A673 (cell line): ENCODE measurements at places on chromosomes 5 and 9. TPM values are rescaled to one million over a fixed set of nuclear protein-coding genes. Genes with fewer than 3 reads are reported as not detected.

PCDHAC1 gene
- total RNA-seq, result 7.2 and 8.8 TPM in 2 replicates

DMRTA1 gene
- total RNA-seq, result 0.41 and 0.61 TPM in 2 replicates

PHF24 gene
- total RNA-seq, result 0.11 and 0.13 TPM in 2 replicates

C6 gene
- total RNA-seq, result 5.5 and 6.1 TPM in 2 replicates

CCDC152 gene
- total RNA-seq, result 11.2 and 11.6 TPM in 2 replicates

ADAMTS6 gene
- total RNA-seq, result 2.6 and 2.8 TPM in 2 replicates

STK32A gene
- not detected in 2 replicates for total RNA-seq

EQTN gene
- total RNA-seq, result not detected in 2 replicates

ZNF300 gene
- total RNA-seq, result 12.6 and 13.1 TPM in 2 replicates

SETD9 gene
- 10.0 and 11.9 TPM in 2 replicates for total RNA-seq

LAMC3 gene
- 0.28 and 0.37 TPM in 2 replicates for total RNA-seq

DNM1 gene
- 7.6 and 11.8 TPM in 2 replicates for total RNA-seq

INSL4 gene
- not detected in 2 replicates for total RNA-seq

SOWAHA gene
- total RNA-seq, result not detected in 2 replicates

FBXO4 gene
- 9.6 and 12.6 TPM in 2 replicates for total RNA-seq

ATOSB gene
- 7.4 and 8.3 TPM in 2 replicates for total RNA-seq
